Mucosa of descending colon (tissue), 3 donors: ENCODE measurements at places on chromosomes 7 and 10.

GRCh38 chr7:107560898-107561516 is 2.7 kb downstream of the COG5 start:
- no peak for DNase-seq

DNA sequence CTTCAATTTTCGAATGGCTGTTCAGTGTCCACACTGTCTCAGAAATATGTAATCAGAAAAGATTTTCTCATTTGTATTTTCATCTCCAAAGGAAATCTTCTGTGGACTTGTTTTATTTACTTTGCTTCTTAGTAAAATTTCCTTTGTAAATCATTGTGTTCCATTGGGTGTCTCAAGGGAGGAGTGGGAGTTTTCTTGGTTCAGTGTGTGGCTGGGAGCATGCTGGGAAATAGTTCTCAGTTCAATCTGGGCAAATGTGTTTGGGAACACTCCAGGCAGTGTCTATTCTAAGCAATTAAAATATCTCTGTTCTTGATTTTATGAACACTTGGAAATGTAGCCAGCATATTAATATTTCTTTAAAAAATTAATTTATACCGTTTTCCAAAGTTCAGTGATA is 1019.8 kb downstream of the CNTNAP2 start:
- no peak for DNase-seq

- no peak for DNase-seq
Observed at GRCh38 chr7:99406557-99406956, 1.8 kb downstream of the PDAP1 start.

- DNase-seq = peak; percentile 81
Observed at GRCh38 chr7:151017953-151018420, 6.3 kb downstream of the ATG9B start.
